ENCODE measurements at places on chromosomes 2 and 18.

DNA sequence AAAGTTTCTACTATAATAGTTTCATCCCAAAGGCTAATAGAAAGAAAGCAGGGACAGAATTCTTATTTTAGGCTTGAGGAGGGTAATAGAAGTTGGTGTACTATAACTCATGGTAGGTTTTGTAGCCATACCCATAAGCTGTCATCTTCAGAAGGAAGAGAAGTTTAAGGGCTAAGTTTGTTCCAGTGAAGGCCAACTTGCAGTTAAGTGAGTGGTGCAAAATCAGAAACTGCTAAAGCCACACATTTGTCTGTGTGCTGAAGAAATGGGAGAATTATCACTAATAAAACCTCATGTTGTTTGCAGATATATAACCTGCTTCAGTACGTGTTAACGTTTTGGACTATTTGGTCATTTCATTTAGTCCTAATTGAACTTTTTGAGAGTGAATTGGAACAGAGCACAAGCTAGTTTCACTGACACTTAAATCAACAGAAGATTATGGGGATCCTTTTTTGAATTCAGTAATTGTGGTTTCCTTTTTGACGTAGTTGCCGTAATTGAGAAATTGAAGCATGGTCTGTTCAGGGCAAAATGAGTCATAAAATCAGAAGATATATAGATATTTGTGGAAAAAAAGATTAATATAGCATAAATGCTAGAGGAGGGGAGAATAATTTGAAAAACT lies 69.1 kb downstream of the PHLPP1 start:
- DNase-seq = no peak

GRCh38 chr18:2083691-2084090 lies 487.6 kb downstream of the METTL4 start:
- no peak for DNase-seq

DNA sequence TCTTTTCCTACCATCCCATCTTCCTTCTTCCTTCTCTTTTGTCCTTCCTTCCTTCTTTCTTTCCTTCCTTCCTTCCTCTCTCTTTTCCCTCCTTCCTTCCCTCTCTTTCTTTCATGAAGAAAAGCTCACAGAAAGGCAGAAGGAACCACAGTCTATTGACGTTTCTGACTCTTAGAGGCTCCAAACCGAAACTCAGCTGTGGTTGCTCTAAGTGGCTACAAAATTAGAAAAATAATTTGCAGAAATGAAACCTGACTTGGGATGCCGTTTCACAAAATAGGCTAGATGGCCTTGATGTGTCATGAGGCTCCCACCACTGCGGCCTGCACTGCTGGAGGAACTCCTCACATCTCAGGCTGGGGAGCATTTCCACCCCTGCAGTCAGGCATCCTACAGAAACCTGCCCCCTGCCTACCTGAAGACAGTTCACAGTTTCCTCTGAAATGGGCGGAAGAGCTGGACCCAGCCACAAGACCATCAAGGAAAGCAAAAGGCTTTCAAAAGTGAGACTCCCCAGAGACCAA lies 165.6 kb downstream of the SMAD7 start:
- no peak for DNase-seq

- no peak for DNase-seq
These were observed 48.7 kb upstream of the ZNF385B start for GRCh38 chr2:179909845-179910734.

DNA sequence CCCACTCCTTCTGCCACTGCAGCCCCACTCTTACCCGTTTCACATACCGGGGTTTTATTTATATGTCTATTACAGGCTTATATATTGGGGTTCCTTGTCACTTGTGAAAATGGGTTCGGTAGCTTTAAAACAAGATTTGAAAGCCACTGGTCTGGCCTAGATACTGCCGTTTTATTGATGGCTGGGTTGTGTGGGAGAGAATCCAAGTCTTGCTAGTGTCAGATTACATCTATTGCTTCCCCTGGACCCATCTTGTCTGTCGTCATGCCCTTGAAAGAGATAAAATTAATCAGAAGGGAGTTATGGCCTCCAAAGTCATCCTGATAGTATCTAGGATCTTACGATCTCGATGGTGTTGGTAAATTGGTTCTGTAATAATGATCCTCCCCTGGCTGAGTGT lies 79.4 kb downstream of the EIPR1 start:
- DNase-seq = no peak

- no peak for DNase-seq
These were observed 29.5 kb downstream of the MARCO start for GRCh38 chr2:118971245-118972122.

DNA sequence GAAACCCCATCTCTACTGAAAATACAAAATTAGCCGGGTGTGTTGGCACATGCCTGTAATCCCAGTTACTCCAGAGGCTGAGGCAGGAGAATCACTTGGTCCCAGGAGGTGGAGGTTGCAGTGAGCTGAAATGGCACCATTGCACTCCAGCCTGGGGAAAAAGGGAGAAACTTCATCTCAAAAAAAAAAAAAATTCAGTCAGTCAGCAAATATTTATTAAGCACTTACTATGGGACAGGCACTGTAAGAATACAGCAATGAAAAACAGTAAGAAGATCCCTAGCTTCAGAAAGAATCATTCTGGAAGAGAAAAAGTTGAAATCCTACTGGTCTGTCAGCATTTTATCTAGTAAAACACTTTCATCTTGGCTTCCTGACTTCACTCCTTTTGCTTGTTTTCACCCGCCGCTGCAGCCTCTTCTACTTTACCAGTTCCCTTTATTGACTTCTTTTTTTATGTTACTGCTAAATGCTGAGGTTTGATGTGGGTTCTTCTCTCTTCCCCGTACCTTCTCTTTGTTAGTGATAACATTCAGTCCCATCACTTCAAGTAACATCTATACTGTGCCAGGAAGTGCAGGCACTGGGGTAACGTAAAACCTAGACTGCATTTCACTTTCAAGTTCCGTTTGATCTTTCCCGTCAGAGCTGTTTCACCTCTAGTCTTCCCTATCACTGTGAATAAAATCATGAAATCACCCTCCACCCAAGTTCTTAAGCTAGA lies 10.8 kb upstream of the TAF4B start:
- peak; percentile 80 for DNase-seq

DNA sequence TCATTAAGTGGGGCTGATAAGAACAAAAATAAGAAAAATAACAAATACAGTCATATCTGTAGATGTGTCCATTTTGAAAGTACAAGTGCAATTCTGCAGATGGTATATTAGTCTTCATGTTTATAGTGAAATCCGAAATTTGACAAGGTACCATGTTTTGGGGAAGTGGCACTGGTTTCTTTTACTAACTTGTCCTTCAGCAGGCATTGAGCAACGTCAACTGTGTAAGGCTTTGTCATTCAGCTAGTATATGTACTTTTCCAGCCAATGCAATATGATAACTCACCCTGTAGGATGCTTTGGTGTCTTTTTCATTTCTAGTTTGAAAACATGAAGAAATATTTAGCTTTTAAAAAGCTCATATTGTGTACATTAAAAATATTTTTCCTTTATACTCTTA lies 139.9 kb downstream of the MCFD2 start:
- no peak for DNase-seq

DNA sequence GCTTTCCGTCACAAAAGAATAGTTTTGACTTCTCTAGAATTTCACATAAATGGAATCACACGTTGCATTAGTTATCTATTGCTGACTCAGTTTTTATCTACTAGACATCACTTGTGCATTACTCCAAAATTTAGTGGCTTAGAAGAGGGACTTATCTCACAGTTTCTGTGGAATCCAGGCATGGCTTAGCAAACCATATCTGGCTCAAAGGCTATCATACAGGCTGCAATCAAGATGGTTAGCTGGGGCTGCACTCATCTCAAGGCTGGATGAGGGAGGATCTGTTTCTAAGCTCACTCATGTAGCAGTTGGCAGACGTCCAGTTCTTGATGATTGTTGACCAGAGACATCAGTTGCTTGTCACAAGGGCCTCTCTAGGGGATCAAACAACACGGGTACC lies 6.6 kb upstream of the DSC3 start:
- no peak for DNase-seq

DNA sequence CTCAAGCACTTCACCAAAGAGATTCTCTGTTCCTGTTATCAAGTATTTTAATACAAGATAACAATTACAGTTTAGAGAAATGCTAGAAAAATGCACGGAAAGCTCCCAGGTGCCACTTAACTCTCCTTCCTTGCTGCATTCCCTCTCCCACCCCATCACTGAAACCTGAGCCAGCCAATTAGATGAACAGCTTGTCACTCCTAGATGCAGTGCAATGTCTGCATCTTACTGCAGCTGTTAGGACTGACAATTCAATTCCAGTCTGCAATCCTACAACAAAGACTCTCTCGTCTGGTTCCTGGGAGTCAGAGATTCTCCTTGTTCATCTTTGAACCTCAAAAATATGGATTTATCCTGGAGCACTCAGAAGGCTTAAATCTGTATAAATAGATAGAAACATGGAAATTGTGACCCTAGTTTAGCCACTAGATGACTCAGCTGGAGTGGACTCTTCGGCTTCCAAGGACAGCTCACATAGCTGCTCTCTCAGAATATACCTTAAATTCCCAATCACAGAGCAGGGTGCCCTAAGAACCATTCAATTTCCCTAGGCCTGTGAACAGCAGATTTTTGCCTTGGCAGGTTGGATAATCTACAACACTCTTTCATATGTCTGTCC lies 311.1 kb downstream of the NRXN1 start:
- no peak for DNase-seq

- DNase-seq = no peak
These were observed 347.9 kb downstream of the MEIS1 start for GRCh38 chr2:66782780-66783361.

DNA sequence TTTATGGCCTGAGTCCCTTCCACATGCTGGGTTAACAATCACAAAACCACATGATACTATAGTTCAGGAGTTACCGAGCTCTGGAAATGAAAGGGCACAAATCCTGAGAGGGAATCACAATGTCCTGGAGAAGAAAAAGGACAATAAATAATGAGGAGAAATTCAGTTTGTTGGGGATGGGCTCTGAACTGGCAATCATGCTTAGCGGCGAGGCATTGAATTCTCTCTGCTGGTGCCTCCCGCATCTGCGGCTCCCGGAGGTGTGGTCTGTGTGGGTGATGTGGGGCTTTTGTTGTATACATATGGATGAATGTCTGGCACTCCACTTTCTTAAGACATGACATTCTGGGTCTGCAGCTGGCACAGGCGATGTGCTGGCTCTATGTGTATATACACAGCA lies 46.1 kb downstream of the NRP2 start:
- DNase-seq = no peak

- DNase-seq = no peak
These were observed 385.0 kb downstream of the DSEL start for GRCh38 chr18:67131498-67131897.

DNA sequence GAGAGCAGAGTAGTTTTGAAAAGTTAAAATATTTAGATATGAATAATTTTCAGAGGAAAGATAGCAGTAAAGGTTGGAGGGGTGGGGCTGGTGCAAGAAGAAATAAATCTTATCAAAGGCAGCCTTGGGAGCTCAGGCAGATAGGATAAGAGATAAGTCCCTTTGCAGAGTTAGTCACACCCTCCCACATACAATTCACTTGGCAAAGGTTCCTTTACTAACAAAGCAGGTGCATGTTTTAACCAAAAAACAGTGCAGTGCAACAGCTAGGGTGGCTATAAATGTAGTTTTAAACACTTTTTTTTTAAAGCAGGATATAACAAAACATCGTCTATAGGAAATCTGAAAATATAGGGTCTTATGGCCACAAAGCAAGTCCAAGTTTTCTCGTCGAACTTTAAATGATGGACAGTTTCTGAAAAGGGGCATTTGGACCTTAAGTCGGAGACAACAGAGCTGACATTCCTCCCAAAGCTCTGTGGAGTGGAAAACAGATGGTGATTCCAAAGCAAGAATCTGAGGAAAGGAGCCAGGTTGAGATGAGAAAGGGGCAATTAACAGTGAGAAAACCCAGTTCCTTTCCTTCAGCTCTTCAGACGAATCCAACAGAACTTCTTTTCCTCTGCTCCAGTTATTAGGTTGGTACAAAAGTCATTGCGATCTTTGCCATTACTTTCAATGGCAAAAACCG lies 53.0 kb downstream of the EPHA4 start:
- no peak for DNase-seq

- DNase-seq = peak; percentile 75
These were observed at the start of gene IFIH1 for GRCh38 chr2:162318328-162319180. IFIH1 (minus strand) TSS chr2:162318684; CDS start chr2:162318307, 377 bp downstream.

GRCh38 chr2:83572400-83572799 lies 886.7 kb downstream of the SUCLG1 start:
- DNase-seq = no peak

GRCh38 chr2:191045141-191045540 lies 31.2 kb upstream of the STAT1 start:
- DNase-seq = no peak

DNA sequence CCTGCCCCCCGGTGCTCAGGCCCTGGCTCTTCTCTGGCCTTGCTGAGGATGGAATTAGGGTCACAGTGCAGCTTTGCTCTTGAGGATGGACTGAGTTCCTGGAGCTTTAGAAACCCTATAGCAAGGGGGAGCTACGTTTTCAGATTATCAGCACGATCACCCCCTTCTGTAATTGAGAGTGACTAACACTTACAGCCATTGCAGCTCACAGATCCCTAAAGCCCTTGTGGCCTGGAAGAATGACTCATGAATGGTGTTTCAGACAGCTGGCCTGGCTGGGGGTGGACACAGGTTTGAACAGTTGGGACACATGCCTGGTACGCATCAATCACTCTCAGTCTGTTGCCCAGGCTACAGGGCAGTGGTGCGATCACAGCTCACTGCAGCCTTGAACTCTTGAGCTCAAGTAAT lies 79.7 kb upstream of the IGFBP5 start:
- DNase-seq = no peak

- DNase-seq = no peak
These were observed 207.9 kb upstream of the LYPD1 start for GRCh38 chr2:132877923-132878322.

GRCh38 chr2:235577404-235578330 lies 83.8 kb downstream of the AGAP1 start:
- no peak for DNase-seq

GRCh38 chr2:22329211-22330154 lies 1055.5 kb upstream of the KLHL29 start:
- DNase-seq = no peak

DNA sequence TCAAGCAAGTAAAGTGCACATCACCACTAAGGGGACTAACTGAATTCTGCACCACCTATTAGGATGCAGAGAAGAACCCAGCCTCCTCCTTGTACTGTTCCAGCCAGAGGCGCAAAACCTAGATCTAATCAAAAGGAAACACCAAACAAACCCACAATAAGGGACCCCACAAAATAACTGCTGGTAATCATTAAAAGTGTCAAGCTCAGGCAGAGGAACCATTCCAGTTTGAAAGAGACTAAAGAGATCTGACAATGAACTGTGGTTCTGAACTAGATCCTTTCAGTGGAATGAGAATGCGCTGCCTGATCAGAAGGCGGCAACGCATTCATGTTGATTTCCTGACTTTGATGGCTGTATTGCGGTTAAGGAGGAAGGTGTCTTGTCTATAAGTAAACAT lies 16.8 kb downstream of the HDLBP start:
- DNase-seq = peak; percentile 27

All from T-helper 1 cell (primary cell).